GM04504 (cell line): ENCODE measurements at places on chromosomes 5 and 9.
A peak's percentile ranks its signal among the peaks of the same experiment; 100 is the strongest.

GRCh38 chr5:178555005-178555404 lies 35.2 kb downstream of the COL23A1 start:
- no peak for DNase-seq

GRCh38 chr9:86975606-86976005 lies 28.3 kb upstream of the GAS1 start:
- no peak for DNase-seq

DNA sequence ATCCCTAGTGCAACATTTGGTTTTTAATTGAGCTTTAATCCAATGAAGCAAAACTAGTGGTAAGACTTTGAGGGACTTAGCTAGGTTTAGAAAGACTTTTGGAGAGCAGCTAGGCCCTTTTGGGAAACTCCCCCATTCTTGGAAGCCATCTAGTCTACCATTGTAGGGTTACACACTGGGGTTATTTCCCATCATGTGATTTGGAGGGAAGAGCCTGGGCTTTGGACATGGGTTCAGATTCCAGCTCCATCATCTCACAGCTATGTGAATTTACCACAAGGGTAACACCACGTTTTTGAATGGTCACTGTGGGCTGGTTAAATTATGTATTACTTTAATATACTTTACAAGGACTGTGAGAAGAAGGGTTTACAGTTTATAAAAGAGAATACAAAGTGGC lies 18.3 kb upstream of the TNFSF15 start:
- DNase-seq, result peak; percentile 18

- no peak for DNase-seq
Observed at GRCh38 chr9:136603901-136604814, 58.3 kb upstream of the NOTCH1 start.

- DNase-seq, result no peak
Observed at GRCh38 chr5:40078898-40079575, 600.7 kb upstream of the PTGER4 start.

DNA sequence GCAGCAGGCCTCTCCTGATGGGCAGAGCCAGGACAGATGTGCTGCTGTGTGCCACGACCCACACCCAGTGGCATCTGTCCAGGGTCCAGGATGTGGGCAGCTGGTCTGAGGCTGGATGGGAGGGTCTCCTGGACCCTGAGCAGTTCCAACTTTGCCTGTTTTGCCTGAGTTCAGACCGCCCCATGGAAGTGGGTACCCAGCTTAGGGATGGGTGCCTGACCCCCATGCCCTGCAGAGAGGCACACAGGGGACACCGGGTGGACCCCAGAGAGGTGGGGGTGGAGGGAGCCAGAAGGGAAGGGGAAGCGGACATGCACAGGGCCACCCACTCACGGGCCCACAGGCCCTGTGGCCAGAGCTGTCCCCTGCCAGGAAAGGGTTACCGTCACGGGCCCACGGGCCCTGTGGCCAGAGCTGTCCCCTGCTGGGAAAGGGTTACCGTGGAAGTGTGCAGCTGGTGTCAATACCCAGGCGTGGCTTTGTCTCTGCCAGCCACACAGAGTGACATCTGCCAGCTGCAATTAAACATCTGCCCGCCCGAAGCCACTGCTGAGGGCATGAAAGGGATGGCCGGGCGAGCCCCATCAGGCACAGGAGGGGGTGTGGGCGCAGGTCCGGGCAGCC lies 50.0 kb downstream of the NACC2 start:
- no peak for DNase-seq

GRCh38 chr5:56696900-56697299 lies 118.4 kb upstream of the MAP3K1 start:
- peak; percentile 16 for DNase-seq

DNA sequence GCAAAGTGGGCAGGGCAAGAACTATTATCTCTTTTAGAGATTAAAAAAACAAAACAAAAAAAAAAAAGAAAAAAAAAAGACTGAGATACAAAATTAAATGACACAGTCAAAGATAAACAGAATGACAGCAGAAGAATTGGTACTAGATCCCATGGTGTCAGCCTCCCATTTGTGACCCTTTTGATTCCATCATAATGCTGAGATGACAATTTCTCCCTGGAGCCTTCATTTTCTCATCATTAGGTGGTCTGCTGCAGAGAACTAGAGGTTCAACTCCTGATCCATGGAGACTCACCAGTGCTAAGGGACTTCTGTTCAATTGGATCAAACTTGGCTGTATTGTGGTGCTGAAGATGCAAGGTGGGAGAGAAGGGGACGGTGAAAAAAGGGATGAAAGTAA lies 123.5 kb upstream of the SPDL1 start:
- no peak for DNase-seq
